ENCODE measurements at places on chromosomes 12 and 14. TPM values are rescaled to one million over a fixed set of nuclear protein-coding genes. Genes with fewer than 3 reads are reported as not detected.

Gene CLMN
- 117 TPM for total RNA-seq

Gene PPP1R13B
- 49.1 TPM for total RNA-seq

Gene HOXC12
- not detected for total RNA-seq

Gene DAO
- not detected for total RNA-seq

Gene GLI1
- total RNA-seq, result 10.1 TPM

- H3K4me1 ChIP-seq, result no peaks in the 10 kb centered on the region
- no peak for DNase-seq
- peaks cover 46% of the 10 kb centered on the region for H3K36me3 ChIP-seq
- no peaks in the 10 kb centered on the region for H3K27me3 ChIP-seq
Observed at GRCh38 chr12:66137937-66138336, 7.4 kb upstream of the LLPH start.

DNA sequence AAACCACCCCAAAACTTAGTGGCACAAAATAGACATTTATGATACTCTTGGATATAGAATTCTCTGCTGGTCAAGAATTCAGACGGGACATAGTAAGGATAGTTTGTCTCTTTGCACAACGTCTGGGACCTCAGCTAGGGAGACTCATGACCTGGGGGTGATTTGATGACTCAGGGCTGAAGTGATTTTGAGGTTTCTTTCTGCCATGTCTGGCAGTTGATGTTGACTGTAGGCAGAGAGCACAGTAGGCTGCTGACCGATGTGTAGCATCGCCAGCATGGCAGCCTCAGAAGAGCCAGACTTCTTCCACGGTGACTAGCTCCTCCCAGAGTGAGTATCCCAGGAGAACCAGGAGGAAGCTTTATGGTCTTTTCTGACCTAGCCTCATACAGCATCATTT lies 88.9 kb upstream of the FRMD6 start:
- H3K4me3 ChIP-seq, result no peak overlapping the region
- peaks cover 20% of the 10 kb centered on the region for H3K4me1 ChIP-seq
- no peak for DNase-seq

- H3K4me3 ChIP-seq, result no peak overlapping the region
- no peaks in the 10 kb centered on the region for H3K27me3 ChIP-seq
- DNase-seq, result no peak
- peaks cover 12% of the 10 kb centered on the region for H3K36me3 ChIP-seq
Observed at GRCh38 chr12:65885312-65885711, 61.0 kb downstream of the HMGA2 start.

DNA sequence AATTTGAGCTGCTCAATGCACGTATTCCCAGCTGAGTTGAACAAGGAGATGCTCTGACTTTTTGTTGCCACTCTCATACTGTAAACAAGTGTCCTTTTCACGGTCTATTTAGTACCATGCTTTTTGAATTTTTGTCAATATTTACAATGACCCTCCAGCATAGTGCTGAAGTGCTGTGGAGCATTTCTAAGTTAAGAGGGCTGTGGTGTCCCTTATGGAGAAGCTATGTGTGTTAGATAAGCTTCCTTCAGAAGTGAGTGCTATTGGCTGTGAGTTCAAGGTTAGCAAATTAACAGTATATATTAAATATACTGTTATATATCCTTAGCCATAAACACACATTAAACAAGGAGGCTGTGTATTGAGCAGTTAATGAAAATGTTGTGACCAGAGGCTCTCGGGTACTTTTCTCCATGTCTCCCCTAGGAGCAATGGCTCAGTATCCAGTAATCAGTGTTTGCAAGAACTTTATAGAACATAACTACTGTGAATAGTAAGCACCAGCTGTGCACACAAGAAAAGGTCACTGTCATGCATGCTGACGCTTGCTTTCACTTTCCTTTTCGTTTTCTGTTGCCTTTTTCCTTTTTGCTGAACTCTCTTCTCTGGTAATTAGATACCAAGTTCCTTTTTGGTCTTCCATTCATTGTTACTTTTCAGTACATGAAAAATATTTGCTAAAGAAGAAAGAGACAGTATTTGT lies 187.2 kb upstream of the NEDD1 start:
- no peaks in the 10 kb centered on the region for H3K27me3 ChIP-seq
- H3K4me1 ChIP-seq, result no peaks in the 10 kb centered on the region
- H3K27ac ChIP-seq, result no peak overlapping the region
- DNase-seq, result no peak
- H3K36me3 ChIP-seq, result no peaks in the 10 kb centered on the region
- no peak overlapping the region for H3K4me3 ChIP-seq

DNA sequence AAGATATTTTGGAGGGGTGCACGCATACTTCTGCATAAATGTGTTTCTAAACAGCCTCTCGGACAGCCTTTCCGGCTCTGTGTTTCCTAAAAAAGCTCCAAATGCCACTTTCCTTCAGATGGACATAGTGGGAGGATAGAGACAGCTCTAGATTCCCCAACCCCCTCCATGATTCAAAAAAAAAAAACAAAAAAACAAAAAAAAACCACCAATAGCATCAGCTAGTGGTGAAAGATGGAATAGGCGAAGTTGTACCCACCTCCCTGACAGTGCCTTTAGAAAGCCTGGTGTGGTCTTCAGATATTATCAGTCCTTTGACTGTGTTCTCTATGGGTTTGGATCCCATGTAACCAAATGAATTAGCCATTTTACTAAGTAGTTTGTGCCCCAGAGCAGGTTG lies 94.1 kb downstream of the PHETA1 start:
- peaks cover 6% of the 10 kb centered on the region for H3K36me3 ChIP-seq
- no peak overlapping the region for H3K4me3 ChIP-seq
- H3K27ac ChIP-seq, result no peak overlapping the region
- peaks cover 10% of the 10 kb centered on the region for H3K4me1 ChIP-seq
- peaks cover 1% of the 10 kb centered on the region for H3K27me3 ChIP-seq

DNA sequence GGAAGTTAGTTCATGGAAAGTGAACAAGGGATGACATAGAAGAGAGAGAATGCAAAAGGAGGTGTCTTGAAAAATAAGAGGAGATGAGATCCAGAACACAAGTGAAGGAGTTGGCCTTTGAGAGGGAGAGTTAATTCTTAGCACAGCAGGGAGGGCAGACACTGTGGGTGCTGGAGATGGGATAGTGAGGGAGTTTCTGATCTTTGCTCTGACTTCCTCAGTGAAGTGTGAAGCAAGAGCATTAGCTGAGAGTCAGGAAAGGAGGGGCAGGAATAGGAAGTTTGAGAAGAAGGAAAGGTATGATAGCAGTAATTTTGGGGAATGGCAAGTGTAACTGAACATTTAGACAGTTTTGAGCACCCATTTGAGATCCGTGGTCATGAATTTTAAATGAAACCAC lies 75.8 kb upstream of the COCH start:
- no peaks in the 10 kb centered on the region for H3K36me3 ChIP-seq
- no peak for DNase-seq
- no peak overlapping the region for H3K4me3 ChIP-seq
- H3K27me3 ChIP-seq, result peaks cover 12% of the 10 kb centered on the region
- H3K27ac ChIP-seq, result no peak overlapping the region

DNA sequence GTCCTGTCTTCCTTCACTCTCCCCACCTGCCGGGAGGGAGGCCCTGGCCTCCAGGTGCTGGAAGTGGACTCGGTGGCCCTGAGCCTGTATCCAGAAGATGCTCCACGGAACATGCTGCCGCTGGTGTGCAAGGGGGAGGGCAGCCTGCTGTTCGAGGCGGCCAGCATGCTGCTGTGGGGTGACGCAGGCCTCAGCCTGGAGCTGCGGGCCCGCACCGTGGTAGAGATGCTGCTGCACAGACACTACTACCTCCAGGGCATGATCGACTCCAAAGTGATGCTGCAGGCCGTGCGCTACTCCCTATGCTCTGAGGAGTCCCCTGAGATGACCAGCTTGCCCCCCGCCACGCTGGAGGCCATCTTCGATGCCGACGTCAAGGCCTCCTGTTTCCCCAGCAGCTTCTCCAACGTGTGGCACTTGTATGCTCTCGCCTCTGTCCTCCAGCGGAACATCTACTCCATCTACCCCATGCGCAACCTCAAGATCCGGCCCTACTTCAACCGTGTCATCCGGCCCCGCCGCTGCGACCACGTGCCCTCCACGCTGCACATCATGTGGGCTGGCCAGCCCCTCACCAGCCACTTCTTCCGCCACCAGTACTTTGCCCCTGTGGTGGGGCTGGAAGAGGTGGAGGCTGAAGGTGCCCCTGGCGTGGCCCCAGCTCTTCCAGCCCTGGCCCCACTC lies 8.8 kb downstream of the VRTN start:
- H3K36me3 ChIP-seq, result no peaks in the 10 kb centered on the region
- DNase-seq, result no peak
- H3K27ac ChIP-seq, result no peak overlapping the region
- H3K4me1 ChIP-seq, result no peaks in the 10 kb centered on the region
- H3K27me3 ChIP-seq, result peaks cover 4% of the 10 kb centered on the region

- H3K4me3 ChIP-seq, result no peak overlapping the region
- peaks cover 2% of the 10 kb centered on the region for H3K4me1 ChIP-seq
- no peak overlapping the region for H3K27ac ChIP-seq
- no peak for DNase-seq
- H3K27me3 ChIP-seq, result peaks cover 27% of the 10 kb centered on the region
Observed at GRCh38 chr12:130391186-130391585, 53.5 kb downstream of the PIWIL1 start.

DNA sequence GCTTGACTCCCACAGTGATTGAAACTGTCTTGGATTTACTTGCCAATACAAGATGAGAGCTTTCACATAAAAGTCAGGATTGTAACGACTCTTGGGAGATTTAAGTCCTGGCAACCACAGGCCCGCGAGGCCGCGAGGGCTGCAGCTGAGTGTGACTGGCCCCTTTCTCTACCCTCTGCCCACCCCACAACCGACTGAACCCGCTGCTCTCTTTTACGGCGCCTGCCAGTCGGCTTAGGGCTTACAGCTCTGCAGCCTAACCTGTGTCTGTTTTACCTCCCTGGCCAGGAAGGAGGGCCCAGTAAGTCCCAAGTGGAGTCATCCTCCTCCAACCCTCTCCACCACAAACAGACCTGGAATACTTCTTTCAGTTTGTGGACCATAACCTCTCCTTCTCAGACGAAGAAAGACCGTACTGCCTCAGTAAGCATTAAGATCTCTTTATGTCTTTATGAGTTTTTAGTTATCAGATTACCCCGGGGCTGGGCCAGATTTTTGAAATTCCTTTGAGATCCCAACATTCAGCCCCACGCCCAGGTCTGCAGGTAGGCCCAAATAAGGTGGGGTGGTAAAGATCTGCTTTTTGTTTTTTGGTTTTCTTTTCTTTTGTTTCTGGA lies 12.6 kb upstream of the TIGAR start:
- H3K4me3 ChIP-seq, result peak overlapping the region; percentile 60
- H3K27ac ChIP-seq, result peak overlapping the region; percentile 99
- peaks cover 6% of the 10 kb centered on the region for H3K36me3 ChIP-seq
- DNase-seq, result peak; percentile 51
- H3K4me1 ChIP-seq, result peaks cover 30% of the 10 kb centered on the region

DNA sequence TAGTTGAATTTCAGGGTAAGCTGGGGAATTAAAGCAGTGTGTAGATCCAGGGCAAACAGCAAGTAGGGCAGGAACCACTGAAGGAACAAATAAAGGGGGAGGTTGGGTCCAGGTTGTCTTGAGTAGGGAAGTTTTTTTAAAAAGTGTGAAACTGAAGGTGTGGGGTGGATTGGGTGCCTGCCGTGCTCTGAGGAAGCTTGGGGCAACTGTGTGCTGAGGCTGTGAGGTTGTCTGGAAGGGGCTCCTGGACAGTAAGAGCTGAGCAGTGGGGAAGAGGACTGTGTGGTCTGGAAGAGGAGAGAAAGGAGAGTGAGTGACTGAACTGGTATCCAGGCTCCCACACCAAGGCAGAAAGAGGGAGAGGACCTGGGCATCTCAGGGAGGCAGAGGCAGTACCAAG lies 10.9 kb upstream of the GPR162 start:
- no peaks in the 10 kb centered on the region for H3K36me3 ChIP-seq
- H3K27ac ChIP-seq, result peak overlapping the region; percentile 23
- no peak for DNase-seq
- H3K4me1 ChIP-seq, result peaks cover 8% of the 10 kb centered on the region

GRCh38 chr12:111405859-111406473 lies at the start of gene SH2B3:
Gene SH2B3, plus strand, starts transcription at chr12:111405923. Its CDS starts 12,223 bp downstream, at chr12:111418146.
- no peaks in the 10 kb centered on the region for H3K36me3 ChIP-seq
- peaks cover 16% of the 10 kb centered on the region for H3K4me1 ChIP-seq
- H3K27me3 ChIP-seq, result peaks cover 34% of the 10 kb centered on the region

DNA sequence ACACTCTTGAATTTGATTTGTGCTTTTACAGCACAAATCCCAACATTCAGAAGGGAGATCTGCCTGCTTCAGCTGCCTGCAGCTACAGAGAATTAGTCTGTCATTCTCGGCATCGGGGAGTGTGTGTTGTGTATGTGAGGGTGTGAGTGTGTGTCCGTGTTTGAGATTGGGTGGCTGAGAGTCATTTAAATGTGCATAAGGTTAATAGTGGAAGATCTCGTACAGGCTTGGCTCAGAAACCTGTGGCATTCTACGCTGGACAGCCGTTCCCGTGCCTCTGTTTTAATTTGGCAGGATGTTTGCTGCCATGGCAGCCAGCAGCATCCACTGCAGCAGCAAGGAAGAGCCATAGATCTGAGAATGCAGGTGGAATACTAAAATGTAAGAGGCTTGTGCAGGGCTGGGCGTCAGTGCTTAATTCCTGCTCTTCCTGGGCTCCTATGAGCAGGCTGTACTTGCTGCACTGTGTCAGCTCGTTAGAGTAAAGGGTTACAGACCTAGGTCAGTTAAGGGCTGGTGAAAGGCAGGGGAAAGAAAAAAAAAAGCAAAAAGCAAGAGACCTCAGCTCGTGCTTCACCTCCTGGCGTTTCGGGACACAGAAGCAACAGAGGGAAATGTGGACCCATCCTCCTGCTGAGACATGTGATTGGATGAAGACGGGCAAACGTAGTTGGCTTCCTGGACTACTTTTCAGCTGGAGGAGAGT lies 205.4 kb downstream of the NAV3 start:
- H3K36me3 ChIP-seq, result no peaks in the 10 kb centered on the region
- H3K27ac ChIP-seq, result no peak overlapping the region
- H3K27me3 ChIP-seq, result peaks cover 8% of the 10 kb centered on the region
- H3K4me1 ChIP-seq, result peaks cover 42% of the 10 kb centered on the region
- no peak for DNase-seq
- peak overlapping the region; percentile 1 for H3K4me3 ChIP-seq

- H3K27me3 ChIP-seq, result no peaks in the 10 kb centered on the region
- no peak for DNase-seq
- H3K4me3 ChIP-seq, result no peak overlapping the region
- H3K36me3 ChIP-seq, result no peaks in the 10 kb centered on the region
- H3K27ac ChIP-seq, result no peak overlapping the region
Observed at GRCh38 chr12:90712671-90713070, 242.3 kb downstream of the CCER1 start.

DNA sequence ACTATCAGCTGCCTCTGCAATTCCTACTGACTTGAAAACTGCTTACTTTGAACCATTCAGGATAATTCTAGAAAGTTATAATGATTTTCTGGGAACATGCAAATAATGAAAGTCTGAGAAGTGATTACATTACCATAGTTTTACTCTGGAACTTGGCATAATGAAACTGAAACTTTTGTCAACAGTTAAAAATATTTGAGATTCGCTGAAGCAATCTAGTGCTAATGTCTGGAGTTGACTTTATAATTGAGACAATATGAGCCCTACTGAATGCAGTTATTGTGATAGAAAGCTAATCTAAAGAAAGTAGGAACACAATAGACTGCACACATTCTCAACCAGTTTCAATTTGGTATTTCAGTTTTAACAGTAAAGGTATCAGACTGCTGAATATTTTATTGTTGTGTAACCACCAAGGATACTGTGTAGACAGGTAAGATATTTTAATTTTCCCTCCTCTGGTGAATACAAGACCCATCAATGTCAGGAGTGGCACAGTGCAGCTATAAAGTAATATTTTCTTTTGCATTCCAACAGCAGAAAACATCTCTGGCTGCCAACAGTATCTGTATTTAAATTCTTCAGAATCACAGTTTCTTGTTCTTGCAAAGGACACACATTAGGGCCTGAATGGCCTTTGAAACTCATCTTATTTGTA lies 483.5 kb downstream of the ATP23 start:
- no peak overlapping the region for H3K4me3 ChIP-seq
- DNase-seq, result no peak
- no peaks in the 10 kb centered on the region for H3K27me3 ChIP-seq
- peak overlapping the region; percentile 92 for H3K27ac ChIP-seq
